ENCODE measurements at places on chromosomes 1 and 21. TPM values are rescaled to one million over a fixed set of nuclear protein-coding genes. Genes with fewer than 3 reads are reported as not detected.

The SHE gene
- not detected for total RNA-seq

The AKIRIN1 gene
- total RNA-seq: 58.5 TPM

The LRRC38 gene
- not detected for total RNA-seq

The AIRE gene
- not detected for total RNA-seq

The LCE1D gene
- not detected for total RNA-seq

The LCE1F gene
- total RNA-seq: not detected

The GREM2 gene
- total RNA-seq: 0.17 TPM

GRCh38 chr1:19287436-19288185, 959 bp downstream of the AKR7A3 start:
- no peak for DNase-seq

DNA sequence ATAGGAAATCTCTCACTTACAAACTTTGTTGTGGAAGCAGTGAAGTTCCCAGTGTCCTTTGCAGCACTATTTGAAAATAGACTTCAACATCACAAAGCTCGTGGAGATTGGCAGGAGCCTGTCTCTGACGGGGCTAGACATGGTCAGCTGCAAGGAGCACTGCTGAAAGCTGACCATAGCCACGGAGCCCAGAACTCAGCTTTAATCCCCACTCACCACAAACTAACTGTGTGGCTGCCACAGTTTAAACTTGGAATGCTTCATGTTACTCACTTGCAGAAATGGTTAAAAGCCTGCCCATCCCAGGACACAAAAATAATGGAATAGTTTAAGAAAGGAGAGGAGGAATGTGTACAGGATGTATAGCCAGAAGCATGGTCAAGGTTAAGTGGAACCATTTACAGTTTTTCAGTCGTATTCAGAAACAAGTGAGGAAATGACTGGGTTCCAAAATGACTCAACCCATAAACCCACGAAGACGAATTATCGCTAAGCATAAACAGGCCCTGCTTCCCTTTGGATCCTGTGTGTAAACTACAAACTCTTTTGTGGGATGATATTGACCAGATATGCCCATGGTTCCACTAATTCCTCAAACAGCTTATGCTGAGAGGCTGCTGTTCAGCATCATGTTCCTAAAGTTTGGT, 18.2 kb downstream of the DNALI1 start:
- peak; percentile 19 for DNase-seq

- no peak for DNase-seq
Observed at GRCh38 chr1:227399152-227399730, 80.9 kb upstream of the CDC42BPA start.

DNA sequence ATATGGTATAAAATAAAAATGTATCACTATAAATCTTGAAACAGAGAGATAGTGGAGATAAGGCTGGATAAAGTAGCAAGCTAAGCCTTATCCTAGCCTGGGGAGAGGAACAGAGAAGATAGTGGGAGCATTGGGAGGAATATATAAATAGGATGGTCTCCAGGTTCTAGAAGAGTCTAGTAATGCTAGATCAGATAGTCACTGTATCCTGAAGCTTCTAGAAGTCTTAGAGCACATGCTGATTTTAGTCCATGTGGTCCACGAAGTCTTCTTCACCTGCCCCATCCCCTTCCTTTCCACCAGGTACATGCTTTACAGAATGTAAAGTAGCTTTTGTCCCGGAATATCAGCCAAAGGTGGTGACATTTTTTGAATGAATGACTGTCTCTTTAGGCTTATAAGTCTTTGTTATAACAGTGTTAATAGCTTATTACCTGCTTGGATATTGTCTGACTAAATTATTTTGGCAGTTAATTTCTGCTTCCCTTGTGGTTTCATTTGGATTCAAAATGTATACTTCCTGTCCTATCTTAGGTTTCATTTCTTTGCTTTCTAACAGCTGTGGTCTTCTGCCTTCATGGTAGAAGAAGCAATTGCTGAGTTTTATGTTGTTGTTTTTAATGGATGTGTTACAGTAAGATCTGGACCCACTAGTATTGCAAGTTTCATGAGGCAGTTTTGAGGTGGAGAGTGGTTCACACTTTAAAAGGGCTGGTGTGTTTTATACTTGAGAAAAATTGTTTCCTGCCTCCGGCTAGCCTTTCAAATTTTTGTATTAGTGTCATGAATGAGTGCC, 5.9 kb downstream of the SMG7 start:
- DNase-seq: no peak

GRCh38 chr1:115092175-115092574, 2.9 kb upstream of the TSPAN2 start:
- no peak for DNase-seq

DNA sequence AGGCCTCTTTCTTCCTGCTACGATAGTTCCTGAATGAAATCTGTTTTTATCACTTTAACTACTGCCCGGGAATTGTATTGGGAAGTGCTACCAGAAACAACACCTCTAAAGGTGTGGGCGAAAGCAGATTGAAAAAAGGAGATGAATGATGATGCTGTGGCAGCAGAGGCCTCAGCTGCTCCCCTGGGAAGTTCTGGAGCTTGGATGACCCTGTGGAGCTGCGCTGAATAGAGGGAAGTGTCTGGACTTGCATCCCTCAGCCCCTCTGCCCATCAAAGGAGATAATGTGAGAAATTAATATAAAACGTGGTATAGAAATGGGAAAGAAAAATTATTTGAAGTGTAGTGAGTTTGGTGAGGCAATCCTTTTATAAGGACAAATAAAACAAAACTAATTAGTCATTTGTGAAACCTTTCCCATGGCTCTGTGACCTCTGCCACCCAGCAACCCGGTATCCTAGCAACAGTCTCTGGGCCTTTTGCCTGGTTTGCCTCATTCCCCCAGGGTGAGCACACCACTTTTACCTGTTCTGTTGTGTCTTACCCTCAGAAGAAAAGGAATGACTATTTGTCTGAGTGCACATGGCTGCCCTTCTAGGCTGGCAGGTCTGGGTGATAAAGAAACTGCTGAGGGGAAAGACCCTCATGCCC, 21.3 kb downstream of the OVAAL start:
- DNase-seq: peak; percentile 16

DNA sequence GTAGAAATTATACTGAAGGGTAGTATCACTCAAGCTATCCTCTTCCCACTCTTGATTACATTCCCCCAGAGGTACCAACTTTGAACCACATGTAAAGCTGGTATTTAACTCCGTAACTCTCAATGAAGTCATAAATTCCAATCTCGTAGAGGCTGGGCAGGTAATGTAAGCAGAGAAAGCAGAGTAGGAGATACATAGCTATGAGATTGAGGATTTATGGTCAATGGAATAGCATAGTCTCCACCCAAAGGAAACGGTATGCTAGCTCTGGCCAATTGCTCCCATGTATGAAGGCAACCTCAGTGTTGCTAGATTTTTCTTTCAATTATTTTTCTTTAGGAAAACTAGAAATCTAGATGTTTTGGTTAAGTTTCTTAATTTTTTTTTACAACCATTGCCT, 163.1 kb upstream of the NRIP1 start:
- DNase-seq: no peak

DNA sequence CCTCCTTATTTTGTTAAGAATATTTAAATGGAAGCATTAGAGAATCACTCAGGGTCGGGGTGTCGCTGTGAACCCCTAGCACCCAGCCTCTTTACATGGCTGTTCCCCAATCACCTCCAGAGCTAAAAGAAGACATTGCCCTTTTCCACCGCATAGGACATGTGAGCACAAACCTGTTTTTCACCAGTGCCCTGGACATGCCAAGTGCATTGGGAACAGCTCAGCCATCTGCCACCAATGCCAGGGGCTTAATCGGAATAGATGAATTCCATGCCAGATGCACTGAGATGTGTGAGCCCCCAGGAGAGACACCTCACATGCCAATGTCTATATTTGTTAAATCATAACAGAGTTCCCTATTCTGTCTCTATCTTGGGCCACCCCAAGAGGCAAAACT, 33.3 kb downstream of the EIF2D start:
- DNase-seq: peak; percentile 7

DNA sequence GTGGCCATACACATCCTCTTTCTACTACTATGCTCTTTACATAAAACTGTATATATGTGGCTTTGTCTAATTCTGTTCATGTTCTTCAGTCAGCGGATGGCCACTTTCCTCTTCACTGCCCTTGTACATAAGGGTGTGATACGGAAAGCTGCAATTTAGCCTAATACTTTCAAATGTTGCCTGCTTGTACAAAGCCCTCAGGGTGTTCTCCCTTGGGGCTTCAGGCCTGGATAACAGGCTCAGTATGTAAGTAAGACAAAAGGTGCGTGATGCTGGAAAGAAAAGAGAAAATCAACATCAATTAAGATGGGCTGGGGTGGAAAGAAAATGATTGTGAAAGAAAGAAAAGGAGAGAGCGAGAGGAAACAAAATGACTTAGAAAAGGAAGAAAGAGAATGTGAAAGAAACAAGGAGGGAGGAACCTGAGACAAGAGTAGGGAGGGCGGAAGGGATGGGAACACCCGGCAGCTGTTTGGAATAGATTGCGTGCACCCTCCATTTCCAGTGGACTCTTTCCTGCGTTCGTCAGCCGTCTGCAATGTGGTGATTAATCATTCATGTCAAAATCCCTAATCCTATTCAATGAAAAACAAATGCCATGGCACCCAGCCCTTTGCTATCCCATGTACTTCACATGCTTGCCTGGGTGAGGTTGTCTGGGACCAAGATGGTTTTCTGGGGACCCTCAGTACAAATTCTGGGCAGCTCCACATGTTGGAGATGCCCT, 553.6 kb downstream of the NUF2 start:
- DNase-seq: no peak

GRCh38 chr1:62263006-62263813, 56.0 kb downstream of the KANK4 start:
- DNase-seq: no peak

- no peak for DNase-seq
Observed at GRCh38 chr1:87305151-87305550, 23.5 kb upstream of the LMO4 start.

Data from activated naive CD4-positive, alpha-beta T cell treated with anti-CD3 and anti-CD28 coated beads for 36 hours (primary cell).